ENCODE measurements at places on chromosomes 11 and 22.

- no peak for DNase-seq
Measured at GRCh38 chr11:47488111-47488510, 39.2 kb upstream of the RAPSN start.

DNA sequence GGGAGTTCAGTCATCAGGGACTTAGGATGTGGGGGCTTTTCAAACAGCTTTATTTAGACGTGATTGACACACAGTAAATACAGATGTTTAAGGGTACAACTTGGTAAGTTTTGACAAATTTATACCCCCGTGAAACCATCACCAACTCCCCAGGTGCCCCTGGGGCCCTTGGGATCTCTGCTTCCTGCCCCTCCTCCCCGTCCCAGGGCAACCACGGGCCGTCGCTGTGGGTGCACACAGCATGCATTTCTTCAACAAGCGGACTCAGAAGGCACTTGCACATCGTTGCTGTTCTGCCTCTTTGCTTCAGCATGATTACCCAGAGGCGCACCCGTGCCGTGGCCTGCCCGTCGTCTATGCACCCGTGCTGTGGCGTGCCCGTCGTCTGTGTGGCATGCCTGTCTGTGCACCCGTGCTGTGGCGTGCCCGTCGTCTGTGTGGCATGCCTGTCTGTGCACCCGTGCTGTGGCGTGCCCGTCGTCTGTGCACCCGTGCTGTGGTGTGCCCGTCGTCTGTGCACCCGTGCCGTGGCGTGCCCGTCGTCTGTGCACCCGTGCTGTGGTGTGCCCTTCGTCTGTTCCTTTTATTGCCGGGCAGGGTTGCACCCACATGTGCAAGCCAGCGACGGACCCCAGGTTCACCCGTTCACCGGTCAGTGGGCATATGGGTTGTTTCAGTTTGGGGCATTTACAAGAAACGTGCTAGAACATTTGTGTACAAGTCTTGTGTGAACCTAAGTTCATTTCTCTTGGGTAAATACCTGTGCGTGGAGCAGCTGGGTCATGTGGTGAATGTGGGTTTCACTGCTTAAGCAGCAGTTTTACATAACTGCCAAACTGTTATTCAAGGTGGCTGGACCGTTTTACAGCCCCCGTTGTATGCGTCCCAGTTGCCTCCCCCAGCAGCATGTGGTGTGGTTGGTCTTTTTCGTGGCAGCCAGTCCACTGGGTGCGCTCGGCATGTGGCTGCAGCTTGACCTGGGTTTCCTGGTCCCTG is 8.3 kb downstream of the CD81 start:
- no peak for DNase-seq

DNA sequence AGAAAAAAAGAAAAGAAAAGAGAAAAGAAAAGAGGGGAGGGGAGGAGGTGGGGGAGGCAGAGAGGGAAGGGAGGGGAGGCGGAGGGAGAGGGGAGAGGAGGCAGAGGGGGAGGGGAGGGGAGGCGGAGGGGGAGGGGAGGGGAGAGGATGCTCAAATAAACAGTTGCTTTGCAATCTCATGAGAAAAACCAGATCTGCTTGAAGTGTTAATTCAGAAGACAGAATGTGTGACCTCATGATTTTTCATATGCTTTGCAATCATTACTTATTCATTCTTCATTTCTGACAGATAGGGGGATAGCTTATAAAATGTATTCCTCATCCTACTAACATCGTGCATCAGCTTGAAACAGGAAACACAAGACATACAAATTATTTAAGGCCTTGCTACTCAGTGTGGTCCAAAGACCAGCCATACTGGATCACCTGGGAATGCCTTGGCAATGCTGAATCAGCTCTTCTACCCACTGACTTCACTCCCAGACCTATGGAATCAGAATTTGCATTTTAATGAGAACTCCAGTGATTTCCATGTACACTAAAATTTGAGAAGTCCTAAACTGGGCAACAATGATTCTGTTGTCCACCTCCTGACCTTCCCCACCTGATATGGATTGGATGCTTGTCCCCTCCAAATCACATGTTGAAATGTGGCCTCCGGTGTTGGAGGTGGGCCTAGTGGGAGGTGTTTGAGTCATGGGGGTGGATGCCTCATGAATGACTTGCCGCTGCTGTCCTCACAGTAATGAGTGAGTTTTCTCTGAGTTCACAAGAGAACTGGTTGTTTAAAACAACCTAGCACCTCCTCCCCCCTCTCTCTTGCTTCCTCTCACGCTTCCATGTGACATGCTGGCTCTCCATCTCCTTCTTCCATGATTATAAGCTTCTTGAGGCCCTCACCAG is 69.2 kb downstream of the CCDC34 start:
- DNase-seq: no peak

DNA sequence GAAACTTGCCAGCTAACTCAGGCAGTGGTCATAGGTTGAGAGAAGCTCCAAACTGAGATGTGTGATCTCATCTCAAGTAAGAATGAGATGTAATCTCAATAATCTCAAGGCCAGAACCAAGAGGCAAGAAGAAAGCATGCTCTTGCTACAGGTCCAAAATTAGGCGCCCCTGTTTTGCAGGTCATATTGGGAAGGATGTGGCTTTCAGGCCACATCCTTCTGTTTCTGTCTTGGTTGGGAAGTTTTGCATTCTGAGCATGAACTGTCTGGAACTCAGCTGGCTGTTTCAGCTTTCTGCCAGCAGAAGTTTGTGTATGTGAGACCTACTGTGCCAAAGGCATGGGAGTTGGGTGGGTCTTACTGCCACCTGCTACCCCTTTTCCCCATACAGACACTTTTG is 67.5 kb upstream of the MS4A8 start:
- no peak for DNase-seq

- no peak for DNase-seq
Measured at GRCh38 chr11:3817181-3817800, 8.9 kb downstream of the PGAP2 start.

- no peak for DNase-seq
Measured at GRCh38 chr22:30824711-30825110, 130.0 kb downstream of the OSBP2 start.

DNA sequence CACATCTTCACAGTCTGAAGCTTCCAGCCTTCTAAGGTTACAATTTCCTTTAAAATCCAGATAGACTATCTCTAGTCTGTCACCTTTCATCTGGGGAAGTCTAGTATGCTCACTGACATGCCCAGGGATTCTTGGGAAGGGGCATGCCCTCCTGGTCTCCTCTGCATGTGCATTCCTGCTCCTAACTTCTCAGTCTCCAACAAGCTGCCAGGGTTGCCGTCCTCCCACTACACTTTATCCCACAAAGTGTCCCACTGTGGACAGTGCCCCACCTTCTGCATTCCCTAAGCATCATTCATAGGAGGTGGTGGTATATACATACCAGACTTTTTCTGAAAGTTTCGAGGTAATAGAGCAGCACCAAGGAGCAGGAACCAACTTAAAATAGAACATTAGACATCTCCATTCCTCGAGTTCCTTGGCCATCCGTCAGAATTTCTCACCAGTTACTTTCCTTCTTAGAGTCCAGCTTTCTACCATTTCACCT is 28.7 kb downstream of the EIF3F start:
- no peak for DNase-seq

- peak; percentile 83 for DNase-seq
Measured at GRCh38 chr11:65593518-65594414, 1.8 kb downstream of the KCNK7 start.

- no peak for DNase-seq
Measured at GRCh38 chr11:70758206-70758605, 359.9 kb downstream of the CTTN start.

GRCh38 chr11:96075532-96075959 is 151.6 kb upstream of the MTMR2 start:
- DNase-seq: no peak

DNA sequence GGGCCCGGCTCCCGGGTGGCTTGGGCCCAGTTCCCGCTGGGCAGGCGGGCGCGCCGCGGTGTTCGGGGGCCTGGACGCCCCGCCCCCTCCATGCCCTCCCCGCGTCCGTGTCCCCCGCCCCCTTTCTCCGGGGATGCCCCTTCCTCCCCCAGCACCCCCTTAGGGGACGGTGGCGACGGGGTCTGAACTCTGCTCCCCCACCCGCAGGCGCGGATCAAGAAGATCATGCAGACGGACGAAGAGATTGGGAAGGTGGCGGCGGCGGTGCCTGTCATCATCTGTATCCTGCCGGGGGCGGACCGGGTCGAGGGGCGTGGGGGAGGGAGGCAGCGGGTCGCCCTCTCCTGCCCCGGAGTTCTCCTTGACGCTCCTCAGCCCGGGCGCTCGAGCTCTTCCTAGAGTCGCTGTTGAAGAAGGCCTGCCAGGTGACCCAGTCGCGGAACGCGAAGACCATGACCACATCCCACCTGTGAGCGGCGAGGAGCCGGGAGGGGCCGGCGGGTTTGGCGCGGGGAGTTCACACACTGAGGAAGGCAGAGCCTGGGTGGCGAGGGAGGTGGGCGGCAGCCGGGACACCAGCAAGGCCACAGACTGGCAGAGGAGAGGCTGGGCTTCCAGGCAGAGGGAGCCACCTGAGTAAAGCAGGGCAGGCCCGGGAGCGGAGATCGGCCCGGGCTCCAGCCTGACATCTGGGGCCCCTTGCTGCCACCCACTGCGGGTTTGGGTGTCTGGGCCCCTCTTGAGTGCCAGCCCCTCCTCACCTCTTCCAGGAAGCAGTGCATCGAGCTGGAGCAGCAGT is 546 bp downstream of the DRAP1 start:
- DNase-seq: peak; percentile 66

GRCh38 chr11:83549984-83550667 is 264.0 kb upstream of the CCDC90B start:
- no peak for DNase-seq

- no peak for DNase-seq
Measured at GRCh38 chr11:116901964-116902688, 64.7 kb upstream of the APOA1 start.

- DNase-seq: peak; percentile 51
Measured at GRCh38 chr11:106152013-106152412, 74.6 kb downstream of the AASDHPPT start.

GRCh38 chr22:19820880-19821522 is 33.7 kb downstream of the GNB1L start:
- DNase-seq: peak; percentile 47

- DNase-seq: no peak
Measured at GRCh38 chr11:69931060-69931910, 112.1 kb upstream of the FGF3 start.

- DNase-seq: no peak
Measured at GRCh38 chr11:37230865-37231264, 632.8 kb upstream of the RAG2 start.

DNA sequence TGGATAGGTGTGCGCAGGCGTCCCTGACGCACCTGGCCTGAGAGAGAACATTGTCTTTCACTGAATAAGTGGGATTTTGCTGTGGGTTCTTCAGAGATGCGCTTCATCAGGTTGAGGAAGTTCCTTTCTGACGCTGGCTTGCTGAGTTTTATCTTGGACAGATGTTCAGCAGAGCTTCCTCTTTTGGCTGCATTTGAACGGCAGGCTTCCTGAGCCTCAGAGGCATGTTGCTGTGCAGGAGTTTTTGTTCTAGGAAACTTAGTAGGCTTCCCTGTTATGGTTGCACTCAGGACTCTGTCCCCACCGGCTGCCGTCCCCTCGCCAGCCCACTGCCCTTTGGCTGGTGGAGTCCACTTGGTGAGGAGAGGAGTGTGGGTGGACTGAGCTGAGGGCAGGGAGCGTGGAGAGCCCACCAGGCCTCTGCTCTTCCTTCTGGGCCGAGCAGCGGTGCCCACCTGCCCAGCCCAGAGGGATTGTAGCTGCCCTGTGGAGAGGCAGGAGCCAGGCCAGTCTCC is 17.2 kb downstream of the FRMD8 start:
- DNase-seq: no peak

DNA sequence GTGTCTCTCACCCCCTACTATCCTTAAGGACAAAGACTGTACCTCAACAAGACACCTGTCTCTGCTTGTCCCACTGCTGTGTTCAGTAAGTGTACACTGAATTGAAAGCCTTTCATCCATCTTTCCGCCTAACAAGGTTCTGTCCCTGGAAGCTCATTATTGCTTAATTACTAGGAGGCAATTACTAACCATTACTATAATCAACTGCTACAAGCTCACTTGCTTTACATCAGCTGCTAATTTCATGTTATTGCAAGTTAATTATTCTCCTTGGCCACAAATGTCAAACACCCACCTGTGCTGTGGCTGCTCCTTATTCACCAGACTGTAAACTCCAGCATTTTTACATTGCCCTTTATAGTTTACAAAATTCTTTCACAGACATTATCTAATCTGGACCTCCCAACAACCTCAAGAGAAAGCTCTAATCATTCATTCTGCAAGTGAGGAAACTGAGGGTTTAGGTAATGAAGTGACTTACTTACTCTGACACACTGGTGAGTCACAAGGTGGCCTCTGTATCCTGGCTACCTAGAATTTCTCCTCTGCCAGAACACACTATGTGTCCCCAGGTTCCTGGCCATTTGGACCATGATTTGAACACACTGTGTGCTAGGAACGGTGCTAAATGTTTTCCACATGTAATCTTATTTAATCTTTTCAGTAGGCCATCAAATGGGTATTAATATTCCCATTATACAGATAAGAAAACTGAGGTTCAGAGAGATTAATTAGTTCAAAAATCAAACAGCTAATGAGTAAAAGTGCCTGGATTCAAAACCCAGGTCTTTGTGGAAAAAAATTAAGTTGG is 66.7 kb downstream of the RAB30 start:
- DNase-seq: no peak

DNA sequence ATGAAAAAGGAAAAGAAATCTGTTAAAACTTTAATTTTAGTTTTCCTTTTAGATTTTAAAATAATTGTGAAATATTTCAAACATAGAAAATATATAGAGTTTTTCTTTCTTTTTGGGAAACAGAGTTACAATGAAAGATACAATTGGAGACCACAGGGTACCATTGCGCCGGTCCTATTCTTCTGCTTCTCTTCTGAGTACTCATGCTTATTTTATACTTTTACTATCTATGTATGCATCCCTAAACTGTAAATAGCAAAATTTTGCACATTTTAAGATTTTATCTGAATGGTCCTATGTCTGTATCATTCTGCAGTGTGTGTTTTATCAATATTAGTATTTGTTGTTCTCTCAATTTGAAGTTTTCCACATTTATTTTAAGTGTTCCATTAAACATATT is 65.0 kb downstream of the EHF start:
- DNase-seq: no peak

GRCh38 chr11:9210922-9211320 is 54.2 kb downstream of the DENND5A start:
- DNase-seq: no peak

All from GM23338 (cell line).